Amniotic stem cell (primary cell): ENCODE measurements at places on chromosomes 11 and 22.
A peak's percentile ranks its signal among the peaks of the same experiment; 100 is the strongest.

DNA sequence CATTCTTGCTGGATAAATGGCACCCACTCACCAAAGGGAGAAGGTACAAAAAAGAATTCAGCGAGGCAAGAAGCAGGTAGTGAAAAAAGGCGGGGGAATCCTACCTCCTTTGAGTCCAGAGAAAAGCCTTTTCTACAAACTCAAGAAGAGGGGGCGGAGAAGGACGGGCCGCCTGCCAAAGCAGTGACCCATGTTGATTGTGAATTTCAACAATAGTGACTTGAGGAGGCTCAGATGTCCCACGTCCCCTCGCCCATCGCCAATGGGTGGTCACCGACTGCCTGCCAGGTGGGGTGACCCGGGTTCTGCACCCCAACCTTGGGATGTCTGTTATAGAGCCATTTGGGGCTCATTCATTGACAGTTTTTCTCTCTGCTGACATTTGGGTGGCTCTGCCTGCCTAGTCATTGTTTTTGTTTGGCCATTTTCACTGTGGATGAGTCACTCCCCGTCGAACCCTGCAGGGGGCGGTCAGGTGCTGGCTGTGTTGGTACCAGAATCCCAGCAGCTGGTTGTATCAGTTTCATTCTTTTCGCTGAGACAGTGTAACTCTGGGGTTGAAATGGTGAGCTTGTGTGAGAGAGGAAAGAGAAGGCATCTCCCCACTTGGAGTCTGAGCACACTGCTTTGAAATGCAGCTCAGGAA lies 163.4 kb upstream of the NCAM1 start:
- DNase-seq: no peak

DNA sequence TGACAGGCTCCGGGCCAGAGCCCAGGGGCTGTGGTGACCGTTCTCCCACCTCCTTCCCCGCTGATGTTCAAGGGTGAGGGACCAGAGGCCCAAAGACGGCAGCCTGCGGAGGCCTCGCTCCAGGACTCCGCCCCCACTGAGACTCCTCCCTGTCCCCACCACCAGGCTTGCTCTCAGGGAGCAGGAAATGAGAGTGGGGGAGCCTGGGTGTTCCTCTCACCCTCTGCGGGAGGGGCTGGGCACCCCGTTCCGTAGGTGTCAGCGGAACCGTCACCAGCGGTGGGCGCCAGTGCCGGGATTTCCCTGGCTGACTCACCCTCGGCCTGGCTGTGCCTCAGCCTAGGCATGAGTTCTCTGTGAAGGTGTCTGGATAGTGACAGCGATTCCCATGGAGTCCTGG lies 15.7 kb downstream of the DAGLA start:
- DNase-seq: peak; percentile 52

DNA sequence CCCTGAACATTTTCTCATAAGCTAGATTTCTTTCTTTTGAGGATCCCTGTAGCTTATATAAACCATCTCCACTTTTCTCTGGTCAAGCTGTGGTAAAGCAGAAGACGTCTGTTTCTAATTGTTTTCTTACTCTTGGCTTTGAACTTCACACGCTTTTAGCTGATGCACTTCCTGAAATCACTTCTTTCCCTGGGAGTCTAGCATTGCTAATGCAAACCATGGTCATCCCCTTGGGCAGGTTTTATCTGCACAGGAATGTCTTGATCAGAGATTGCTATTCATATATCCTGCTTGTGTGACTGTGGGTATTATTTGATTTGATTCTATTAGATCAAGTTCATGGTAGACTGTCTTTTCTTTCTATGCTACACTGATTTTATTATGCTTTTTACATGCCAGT lies 199.2 kb upstream of the POU2AF2 start:
- no peak for DNase-seq

- no peak for DNase-seq
These were observed 65.9 kb upstream of the BIRC3 start for GRCh38 chr11:102251423-102251822.

- DNase-seq: no peak
These were observed 632.3 kb upstream of the CCDC90B start for GRCh38 chr11:83918476-83918875.

- DNase-seq: no peak
These were observed 1404.8 kb downstream of the LRRC4C start for GRCh38 chr11:40054631-40055030.

GRCh38 chr11:66022401-66023185 lies 3.7 kb downstream of the CATSPER1 start:
- DNase-seq: peak; percentile 18

DNA sequence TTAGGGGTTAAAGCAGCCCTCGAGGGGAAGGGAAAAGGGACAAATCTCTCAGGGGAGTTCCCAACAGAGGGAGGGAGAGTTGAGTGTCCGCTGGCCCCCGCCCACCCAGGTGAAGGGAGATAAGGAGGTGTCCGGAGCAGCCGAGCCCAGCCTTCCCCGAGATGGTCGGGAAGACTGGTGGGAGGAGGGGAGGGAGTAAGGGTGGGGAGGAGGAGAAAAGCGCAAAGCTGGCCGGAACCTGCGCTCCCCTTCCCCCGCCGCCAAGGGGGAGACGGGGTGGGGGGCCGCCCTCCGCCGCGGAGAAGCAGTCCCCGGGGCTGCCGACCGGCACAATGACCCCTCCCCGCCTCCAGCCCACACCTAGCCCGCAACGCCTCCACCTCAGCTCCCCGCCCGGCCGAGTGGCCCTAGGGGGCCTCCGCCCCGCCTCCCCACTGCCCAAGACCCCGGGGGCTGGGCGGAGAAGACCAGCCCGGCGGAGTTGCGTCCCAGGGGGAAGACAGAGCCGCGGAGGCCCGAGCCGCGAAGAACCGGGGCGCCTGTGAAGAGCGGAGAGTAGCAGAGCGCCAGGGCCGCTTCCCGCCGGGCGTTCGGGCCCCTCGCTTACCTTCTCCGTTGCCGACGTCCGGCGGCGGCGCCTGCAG lies 479 bp downstream of the RSF1 start:
- no peak for DNase-seq

DNA sequence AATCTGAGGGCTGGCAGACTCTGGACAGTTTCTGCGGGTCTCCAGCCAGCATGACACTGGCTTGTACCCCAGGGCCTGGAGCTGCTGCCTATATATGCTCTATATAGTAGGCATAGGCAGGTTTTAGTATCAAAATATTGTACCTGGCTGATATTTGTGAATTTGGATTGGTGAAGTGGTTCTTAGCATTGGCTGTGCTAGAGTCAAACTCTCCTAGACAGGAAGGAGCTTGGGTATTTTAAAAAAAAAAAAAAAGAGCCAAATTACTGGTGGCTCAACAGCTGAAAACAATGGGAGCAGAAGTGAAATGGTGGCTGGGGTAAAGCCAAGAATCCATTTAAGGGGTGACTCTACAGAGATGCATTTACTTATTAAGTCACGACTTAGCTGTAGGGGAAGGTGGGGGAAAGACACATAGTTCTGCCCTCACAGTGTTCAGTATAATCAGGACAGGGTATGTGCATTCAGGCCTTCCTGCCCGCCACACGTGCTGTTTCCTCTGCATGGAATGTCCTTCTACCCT lies 11.0 kb upstream of the MTFP1 start:
- no peak for DNase-seq

DNA sequence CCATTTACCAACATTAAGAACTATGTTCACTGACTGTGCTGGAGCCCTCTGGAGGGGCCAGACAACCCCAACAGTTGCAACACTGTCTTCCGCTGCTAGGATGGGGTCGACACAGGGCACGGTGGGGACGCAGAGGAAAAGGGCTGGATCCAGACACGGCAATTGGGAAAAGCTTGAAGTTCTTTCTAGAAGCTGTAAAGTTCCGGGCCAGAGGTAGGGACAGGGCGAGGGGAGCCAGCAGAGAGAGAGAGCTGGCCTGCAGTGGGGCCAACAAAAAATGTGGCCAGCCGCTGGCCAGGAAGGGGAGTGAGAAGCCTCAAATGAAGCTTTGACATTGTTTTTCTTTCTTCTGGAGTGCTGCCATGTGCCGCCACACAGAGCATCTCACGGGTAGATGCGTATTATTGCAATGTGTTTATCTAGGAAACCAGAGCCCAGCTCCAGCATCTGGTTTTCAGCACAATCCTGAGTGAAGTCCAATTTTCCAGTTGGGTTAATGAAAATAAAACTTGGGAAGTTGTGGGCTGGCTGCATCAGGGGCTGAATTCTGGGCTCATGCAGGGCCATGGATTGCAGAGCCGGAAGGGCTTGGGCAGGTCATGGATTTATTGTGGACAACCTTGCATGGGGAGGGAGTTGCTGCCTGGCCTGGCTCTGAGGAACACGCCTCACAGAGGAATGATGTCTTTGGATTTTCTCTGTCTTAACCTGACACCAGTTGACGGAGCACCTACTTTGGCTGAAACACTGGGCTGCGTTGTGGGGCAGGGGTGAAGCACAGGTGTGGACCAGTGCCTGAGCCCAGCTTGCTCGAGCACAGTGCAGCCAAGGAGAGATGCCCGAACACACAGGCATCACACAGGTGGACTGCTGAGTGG lies 67.6 kb upstream of the AMPD3 start:
- no peak for DNase-seq

- DNase-seq: no peak
These were observed 14.1 kb downstream of the PIK3IP1 start for GRCh38 chr22:31278151-31278621.

DNA sequence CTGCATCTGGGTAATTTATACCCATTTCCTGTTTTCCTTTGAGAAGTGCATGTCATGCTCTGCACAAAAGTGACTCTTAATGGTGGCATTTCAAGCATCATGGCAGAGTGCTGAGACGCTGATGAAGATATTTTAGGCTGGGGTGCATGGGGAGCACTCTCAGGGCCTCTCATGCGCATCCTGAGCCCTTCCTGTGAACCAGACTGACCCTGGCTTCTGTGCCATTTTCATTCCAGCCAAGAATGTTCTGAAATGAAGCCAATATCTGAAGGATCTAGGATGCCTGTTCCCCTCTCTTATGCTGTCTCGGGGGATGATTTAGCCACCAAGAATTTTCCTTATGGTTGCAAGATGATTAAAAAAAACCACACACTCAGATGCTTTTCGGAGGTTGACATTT lies 61.5 kb downstream of the MIAT start:
- peak; percentile 83 for DNase-seq

- DNase-seq: no peak
These were observed 72.6 kb downstream of the NCAPD3 start for GRCh38 chr11:134151083-134151747.

DNA sequence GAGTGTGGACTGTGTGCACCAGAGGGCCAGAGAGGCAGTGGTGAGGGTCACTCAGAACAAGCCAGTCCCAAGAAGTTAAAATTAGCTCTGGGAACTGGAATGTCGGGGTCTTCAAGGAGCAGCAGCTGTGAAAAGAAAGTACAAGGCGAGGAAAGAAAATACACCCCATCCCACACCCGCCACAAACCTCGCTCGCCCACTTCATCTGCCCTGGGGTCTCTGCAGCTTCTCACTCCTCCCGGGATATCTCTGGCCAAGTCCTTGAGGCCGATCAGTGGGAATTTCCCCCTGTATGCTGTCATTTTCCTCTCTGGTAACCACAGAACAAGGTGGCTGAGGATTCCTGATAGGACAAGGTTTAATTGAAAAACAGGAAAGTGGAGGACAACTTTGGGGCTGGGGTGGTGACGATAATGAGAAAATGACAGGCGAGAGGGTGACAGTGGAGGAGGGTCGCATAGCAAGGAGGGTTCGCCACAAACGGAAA lies 36.3 kb upstream of the TIMP3 start:
- no peak for DNase-seq

DNA sequence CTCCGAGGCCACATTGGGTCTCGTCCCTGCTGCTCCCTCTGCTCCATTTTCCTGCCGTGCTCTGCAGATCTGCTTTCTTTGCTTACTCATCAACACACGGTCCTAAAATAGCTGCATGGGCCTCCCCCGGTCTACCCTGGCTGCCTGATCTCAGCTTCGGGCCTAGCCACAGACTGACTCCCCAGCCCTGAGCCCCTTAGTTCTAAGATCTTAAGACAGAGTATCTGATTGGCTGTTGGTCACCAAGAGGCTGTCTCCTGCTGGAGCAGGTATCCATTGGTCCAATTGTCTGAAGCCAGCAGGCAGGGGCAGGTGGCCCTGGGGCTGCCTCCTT lies 53.7 kb upstream of the NECTIN1 start:
- DNase-seq: no peak

DNA sequence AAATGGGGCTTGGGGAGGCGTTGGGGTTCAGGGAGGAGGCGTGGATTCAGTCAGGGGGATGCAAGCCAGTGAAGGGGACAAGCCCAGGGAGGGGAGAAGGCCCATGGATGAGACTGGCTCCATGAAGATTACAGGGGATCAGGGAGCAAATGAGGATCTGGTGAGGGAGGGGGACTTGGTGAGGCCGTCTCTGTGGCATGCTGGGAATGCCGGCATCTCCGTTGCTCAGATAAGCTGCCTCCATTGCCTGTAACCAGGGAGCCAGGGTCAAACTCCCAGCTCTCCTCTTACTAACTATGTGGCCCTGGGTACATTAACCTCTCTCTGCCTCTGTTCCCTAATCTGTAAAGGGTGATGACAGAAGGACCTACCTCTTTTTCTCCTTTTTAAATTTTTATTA lies 38.7 kb downstream of the TPBGL start:
- DNase-seq: no peak

- no peak for DNase-seq
These were observed 150.6 kb downstream of the CTTN start for GRCh38 chr11:70548976-70549375.

GRCh38 chr22:50641696-50642607 lies 14.0 kb upstream of the ARSA start:
- no peak for DNase-seq

- no peak for DNase-seq
These were observed 58.2 kb upstream of the EED start for GRCh38 chr11:86186386-86186785.

DNA sequence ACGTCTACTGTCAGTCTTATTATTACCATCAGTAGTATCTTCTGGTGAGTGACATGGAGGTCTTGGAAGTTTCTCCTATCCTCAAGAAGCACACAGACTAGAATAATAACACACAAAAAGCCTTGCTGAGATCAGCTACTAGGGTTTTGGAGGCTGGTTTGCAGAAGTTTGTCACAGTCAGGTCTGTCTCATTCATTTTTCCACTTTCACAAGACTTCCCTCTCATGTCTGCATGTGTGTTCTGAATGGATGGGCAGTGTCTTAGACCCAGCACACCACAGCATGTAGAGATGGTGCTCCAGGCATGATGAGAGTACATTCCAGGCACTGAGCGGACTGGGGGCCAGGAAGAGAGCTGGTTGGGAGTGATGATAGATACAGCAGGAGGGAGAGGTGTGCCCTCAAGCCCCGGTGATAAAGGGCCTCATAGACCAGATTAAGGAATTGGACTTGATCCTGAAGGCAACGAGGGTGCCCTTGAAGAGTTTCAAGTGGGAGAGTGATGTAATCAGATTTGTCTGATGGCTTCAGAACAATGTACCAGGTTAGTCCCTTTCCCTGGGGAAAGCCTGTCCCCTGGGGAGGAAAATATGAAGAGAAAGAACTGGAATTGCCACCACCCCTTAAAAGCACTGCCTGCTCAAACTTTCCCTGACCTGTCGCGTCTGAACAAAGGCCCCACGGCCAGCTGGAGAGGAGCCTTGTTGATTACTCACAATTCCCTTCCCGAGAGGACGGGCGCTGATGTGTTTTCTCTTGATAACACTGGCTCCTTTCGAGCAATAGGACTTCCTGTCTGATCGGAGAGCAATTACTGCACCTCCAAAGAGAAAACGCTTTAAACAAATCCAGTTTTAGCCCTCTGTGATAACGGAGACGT lies 45.1 kb upstream of the LMO2 start:
- DNase-seq: peak; percentile 30

- DNase-seq: no peak
These were observed 760 bp downstream of the ZNRF3 start for GRCh38 chr22:28883917-28884746.
